ENCODE measurements at places on chromosomes 4 and X.
A peak's percentile ranks its signal among the peaks of the same experiment; 100 is the strongest.

DNA sequence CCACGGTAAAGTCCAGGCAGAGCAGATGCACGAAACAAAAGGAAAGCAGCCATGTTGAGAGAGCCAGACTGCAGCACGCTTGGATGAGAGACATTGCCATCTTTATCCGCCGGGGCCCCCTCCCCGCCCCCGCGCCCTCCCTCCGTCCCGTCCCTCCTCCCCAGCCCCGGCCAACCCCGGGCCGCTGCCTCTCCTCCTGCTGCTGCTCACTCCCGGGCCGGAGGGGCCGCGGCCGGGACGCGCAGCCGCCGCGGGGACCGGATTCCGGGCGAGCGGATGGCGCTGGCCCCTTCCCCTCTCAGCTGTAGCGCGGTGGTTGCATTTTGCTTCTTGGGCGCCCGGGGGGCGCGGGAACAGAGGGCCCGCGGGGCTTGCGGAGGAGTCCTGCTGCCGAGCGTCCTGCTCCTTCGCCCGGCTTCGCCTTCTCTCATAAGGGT is 542 bp downstream of the RNF150 start:
- no peak for DNase-seq

DNA sequence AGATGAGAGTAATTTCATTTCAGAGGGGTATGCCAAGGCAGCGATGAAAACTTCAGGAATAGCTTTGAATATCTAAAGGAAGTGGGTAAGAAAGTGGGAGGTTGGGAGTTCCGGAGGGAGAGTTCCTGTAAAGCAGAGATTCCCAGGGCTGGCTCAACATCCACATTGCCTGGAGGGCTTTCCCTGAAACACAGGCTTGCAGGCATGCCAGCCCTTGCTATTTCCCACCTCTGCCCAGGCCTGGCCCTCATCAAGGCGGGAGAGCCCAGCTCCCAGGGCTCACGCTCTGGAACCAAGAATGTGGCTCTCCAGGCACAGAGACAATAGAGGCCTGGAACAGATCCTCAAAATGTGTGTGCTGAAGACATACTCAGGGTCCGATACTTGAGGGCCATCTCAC is 43.8 kb upstream of the CLDN34 start:
- DNase-seq = no peak

GRCh38 chr4:7506572-7506971 is 71.8 kb upstream of the PSAPL1 start:
- DNase-seq = no peak

DNA sequence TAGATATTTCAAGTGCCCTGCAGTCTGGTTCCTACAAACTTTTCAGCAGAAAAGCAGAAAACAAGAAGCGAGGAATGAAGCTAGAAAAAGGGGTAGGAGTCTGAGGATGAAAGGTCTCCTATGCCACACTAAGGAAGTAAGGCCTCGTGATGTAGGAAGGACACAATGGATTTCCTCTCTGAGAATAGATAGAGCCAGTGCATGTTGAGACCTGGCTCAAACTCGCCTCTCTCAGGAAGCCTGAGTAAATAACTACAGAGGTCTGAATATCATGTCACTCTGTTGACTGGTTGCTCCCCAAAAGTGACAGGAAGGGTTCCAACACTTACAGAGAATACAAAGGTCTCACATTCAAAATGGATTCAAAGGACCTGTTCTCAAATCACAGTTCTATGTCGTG is 93.3 kb downstream of the GRIA3 start:
- DNase-seq = no peak

GRCh38 chrX:41335198-41335957 is 1.4 kb downstream of the DDX3X start:
- peak; percentile 45 for DNase-seq

- peak; percentile 94 for DNase-seq
Measured at GRCh38 chrX:53440621-53441517, 6.7 kb upstream of the HSD17B10 start.

- DNase-seq = peak; percentile 26
Measured at GRCh38 chrX:68652326-68653170, 5.1 kb downstream of the STARD8 start.

- no peak for DNase-seq
Measured at GRCh38 chrX:74774988-74775387, 150.3 kb downstream of the NEXMIF start.

GRCh38 chr4:3291411-3291968 is 1.3 kb upstream of the RGS12 start:
- DNase-seq = no peak

DNA sequence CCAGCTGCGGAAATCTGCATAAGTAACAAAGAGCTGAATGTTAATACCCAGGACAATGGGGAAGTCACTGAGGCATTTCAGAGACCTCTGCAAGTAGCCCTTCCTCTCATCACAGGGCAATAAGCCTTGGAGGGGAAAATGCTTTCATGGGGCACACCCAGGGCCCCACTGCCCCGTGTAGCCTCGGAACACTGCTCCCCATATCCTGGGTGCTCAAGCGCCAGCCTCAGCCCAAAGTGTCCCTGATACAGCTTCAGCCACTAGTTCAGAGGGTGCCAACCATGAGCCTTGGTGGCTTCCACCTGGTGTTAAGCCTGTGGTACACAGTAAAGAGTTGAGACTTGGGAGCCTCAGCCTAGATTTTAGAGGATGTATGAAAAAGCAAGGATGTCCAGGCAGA is 402.8 kb upstream of the CXorf51A start:
- DNase-seq = no peak

DNA sequence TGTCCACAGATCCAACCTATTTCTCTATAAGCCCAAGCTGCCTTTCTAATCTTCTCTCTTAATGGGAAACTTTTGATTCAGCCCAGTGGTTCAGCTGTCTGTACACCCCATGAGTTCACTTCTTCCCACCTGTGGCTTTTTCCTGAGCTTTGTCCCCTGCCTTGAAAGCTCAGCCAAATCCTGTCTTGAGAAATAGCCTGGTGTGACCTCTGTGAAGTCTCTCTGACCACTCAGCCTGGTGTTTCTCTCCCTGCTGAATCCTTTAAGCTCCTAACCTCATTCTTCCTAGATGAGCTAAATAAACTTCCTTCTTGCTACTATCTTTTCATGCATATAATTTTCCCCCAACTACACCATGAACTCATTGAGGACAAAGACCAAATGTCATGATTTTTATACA is 15.2 kb upstream of the HERC5 start:
- no peak for DNase-seq

- DNase-seq = no peak
Measured at GRCh38 chrX:110212299-110212698, 105.6 kb downstream of the AMMECR1 start.

GRCh38 chr4:6918338-6918737 is 8.7 kb downstream of the TBC1D14 start:
- DNase-seq = peak; percentile 65

DNA sequence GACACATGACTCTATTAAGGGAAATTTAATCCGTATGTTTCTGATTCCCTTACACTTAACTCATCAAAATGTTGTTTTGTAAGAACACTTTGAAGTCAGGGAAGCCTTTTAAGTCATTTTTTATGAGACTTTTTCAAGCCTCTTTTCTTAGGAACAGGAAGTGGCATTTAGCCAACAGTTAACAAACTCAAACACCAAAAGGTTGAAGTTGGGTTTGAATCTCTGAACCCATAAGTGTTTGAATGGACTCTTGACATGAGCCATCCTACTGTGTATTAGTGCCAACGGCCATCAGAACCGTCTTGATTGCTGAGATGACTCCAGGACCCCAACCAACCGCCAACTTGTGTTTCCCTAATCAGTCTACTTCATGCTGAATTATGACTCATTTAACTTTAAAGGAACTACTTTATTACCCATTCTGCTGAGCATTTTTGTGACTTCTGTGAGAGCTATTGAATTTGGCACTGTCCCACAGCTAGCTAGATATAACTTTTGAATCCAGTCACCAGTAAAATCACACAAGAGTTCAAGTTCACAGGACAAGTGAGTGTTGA is 209.1 kb upstream of the FAT1 start:
- no peak for DNase-seq

DNA sequence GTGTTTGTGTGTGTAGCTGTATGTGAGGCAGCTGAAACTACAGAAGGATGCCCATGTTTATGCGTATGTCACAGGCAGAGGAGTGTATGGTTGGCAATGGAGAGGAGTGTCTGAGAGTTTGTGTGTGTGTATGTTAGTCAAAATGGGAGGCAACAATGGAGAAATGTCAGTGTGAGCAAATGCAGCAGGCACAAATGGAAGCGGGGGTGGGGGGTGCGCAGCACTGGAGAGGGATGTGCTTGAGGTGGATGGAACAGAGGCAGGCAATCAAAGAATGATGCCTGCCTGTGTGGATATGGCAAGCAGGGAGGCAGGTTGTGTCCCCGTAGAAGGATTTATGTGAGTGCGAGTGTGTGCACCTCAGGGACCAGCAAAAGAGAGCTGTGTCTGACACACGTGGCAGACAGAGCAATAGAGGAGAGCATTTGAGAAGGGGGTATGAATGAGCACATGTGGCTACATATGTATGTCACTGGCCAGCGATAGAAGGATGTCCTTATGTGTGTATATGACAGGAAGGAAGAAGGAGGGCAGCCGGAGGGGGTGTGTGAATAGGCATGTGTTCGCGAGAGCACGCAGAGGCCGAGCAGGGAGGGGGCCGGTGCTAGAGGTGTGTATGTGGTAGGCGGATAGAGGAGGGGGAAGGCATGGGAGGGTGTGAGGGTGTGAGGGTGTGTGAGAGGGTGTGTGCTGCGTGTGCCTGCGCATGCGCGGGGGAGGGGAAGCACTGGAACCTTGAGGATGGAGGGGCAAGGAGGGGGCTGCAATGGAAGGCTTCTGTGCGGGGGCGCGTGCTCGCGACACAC is 1.1 kb downstream of the PJA1 start:
- DNase-seq = no peak

- DNase-seq = peak; percentile 49
Measured at GRCh38 chr4:172573899-172574298, 594.7 kb upstream of the GALNT7 start.

DNA sequence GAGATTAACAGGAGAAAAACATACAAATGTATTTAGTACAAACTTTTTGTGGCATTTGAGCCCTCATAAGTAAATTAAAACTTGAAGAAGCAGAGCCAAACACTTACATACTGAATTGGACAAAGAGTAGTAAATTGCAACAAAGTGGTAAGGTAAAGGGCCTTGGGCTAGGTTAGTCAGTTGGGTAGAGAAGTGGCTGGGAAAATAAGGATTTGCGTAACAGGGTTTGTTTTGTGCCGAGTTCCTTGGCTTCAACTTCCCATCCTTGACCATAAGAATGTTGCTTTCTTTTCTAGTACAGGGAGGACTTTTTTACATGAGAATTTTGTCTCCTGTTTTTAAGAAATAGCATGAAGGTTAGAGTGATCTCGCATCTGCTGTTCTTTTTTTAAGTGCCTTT is 33.3 kb upstream of the DSPP start:
- no peak for DNase-seq

DNA sequence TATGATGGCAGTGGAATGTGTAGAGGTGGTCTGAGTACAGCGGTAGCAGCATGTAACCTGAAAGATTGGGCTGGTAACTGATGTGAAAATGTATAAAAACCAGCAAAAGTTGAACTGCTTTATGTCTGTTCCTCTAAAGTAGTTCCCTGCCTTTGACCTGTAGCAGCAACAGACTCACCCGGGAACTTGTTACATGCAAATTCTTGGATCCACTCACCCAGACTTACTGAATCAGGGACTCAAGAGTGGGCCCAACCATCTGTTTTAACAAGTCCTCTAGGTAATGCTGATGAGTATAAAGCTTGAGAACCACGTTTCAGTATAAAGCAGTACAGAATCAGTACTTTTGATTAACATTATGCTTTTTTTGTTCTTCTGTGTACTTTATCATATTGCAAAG is 84.7 kb downstream of the RAP1GDS1 start:
- DNase-seq = no peak

- DNase-seq = no peak
Measured at GRCh38 chr4:27915822-27916221, 1055.2 kb downstream of the STIM2 start.

DNA sequence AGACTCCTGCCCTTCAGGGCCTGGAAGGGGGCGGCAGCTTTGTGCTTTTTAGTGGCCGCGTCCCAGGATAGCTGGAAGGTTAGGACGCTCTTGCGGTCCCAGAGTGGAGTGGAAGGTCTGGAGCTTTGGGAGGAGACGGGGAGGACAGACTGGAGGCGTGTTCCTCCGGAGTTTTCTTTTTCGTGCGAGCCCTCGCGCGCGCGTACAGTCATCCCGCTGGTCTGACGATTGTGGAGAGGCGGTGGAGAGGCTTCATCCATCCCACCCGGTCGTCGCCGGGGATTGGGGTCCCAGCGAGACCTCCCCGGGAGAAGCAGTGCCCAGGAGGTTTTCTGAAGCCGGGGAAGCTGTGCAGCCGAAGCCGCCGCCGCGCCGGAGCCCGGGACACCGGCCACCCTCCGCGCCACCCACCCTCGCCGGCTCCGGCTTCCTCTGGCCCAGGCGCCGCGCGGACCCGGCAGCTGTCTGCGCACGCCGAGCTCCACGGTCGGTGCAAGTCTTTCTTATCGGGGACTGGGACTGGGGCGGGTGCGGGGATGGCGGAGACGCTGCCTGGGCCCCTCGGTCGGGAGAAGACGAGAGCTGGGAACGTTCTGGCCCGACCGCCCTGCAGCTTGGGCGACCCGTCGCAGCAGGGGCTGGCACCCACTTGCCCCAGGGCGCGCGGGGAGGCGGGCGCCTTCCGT is at the start of gene EDNRA:
TSS of gene EDNRA (plus strand) at position 207 of the 686 bp plus-strand sequence. CDS start 4,585 bp downstream, outside the sequence.
- no peak for DNase-seq

DNA sequence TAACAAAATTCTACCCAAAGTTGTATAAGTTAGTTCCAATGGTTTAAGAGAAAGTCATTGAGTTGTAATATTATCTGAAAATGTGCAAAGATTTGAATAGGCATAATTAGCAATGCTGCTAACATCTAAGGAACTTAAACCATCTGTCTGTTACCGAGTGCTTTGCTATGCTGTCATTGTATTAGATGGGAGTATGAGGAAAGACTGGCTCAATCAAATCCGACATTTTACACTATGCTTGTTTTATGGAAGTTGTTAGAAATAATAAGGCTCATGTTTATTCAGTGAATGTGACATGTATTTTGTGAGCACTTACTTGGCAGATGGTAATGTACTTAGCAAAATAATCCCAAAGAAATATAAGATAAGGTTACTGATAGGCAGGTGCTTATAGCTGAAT is 1715.1 kb downstream of the PCDH7 start:
- no peak for DNase-seq

- no peak for DNase-seq
Measured at GRCh38 chrX:19909761-19910160, 22.4 kb upstream of the SH3KBP1 start.

DNA sequence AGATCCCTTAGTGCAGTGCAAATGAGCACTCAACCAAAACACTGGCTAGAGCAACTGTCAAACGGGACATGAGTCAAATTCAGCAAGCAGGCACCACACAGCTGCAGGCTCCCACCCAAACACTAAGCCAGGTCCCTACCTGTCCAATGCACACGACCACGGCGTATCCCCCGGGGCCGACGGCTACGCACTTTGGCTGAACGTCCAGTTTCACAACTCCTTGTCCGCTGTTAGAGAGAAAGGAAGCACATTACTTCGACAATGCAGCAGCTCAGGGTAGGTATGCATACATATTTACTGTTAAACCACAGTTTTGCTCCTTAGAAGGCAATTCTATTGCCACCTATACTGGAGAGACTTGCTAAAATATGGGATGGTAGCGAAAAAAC is 35.4 kb downstream of the WDR1 start:
- no peak for DNase-seq

All from NB4 (cell line).